ENCODE measurements at places on chromosomes 16 and 17.
A peak's percentile ranks its signal among the peaks of the same experiment; 100 is the strongest.

GRCh38 chr16:17261197-17261858, 209.4 kb downstream of the XYLT1 start:
- DNase-seq: no peak

DNA sequence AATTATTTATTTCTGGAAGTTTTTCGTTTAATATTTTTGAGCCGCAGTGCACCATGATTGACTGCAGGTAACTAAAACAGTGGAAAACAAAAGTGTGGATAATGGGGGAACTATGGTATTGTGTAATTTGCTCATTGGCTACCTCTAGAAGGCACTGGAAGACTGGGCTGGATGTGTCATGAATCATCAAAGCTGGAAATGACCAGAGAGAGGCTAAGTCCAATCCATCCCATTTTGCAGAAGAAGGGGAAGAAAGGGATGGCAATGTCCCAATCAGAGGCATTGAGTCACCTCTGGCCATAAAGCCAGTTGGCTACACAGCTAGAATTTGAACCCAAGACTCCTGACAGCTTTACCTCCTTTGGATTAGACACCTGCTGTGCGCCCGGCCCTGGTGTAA, 29.3 kb downstream of the GLP2R start:
- no peak for DNase-seq

- peak; percentile 2 for DNase-seq
These were observed 60.8 kb downstream of the TEX14 start for GRCh38 chr17:58630883-58631522.

GRCh38 chr17:53560953-53561352, 261.8 kb upstream of the KIF2B start:
- no peak for DNase-seq

- no peak for DNase-seq
These were observed 6.6 kb downstream of the CHMP6 start for GRCh38 chr17:80998118-80998747.

DNA sequence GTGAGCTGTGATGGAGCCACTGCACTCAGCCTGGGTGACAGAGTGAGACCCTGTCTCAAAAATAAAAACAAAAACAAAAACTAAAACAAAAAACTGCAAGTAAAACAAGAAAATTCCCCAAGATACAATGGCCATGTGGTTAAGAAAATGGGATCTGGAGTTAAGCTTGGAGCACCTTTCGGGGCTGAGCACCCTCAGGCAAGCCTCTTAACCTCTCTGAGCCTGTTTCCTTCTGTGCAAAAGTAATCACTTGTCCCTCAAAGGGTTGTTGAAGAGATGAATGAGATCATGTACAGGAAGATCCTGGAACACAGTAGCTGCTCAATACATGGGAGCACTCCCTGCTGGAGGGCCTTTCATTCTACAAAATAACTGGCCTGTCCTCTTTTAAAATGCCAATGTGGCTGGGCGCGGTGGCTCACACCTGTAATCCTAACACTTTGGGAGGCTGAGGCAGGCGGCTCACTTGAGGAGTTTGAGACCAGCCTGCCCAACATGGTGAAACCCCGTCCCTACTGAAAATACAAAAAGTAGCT, 19.8 kb upstream of the KIFC3 start:
- no peak for DNase-seq

GRCh38 chr17:1351971-1352370, 48.1 kb downstream of the YWHAE start:
- DNase-seq: no peak

- no peak for DNase-seq
These were observed 15.8 kb upstream of the GHDC start for GRCh38 chr17:42210046-42210445.

DNA sequence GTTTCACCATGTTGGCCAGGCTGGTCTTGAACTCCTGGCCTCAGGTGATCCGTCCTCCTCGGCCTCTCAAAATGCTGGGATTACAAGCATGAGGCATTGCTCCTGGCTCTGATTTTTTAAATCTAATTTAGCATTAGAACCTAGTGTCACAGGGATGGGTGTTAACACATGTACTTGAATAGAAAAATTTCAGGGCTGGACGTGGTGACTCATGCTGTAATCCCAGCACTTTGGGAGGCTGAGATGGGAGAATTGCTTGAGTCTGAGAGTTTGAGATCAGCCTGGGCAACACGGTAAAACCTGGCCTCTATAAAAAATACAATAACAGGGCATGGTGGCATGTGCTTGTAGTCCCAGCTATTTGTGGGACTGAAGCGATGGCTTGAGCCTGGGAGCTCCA, 6.0 kb upstream of the RNF135 start:
- no peak for DNase-seq

DNA sequence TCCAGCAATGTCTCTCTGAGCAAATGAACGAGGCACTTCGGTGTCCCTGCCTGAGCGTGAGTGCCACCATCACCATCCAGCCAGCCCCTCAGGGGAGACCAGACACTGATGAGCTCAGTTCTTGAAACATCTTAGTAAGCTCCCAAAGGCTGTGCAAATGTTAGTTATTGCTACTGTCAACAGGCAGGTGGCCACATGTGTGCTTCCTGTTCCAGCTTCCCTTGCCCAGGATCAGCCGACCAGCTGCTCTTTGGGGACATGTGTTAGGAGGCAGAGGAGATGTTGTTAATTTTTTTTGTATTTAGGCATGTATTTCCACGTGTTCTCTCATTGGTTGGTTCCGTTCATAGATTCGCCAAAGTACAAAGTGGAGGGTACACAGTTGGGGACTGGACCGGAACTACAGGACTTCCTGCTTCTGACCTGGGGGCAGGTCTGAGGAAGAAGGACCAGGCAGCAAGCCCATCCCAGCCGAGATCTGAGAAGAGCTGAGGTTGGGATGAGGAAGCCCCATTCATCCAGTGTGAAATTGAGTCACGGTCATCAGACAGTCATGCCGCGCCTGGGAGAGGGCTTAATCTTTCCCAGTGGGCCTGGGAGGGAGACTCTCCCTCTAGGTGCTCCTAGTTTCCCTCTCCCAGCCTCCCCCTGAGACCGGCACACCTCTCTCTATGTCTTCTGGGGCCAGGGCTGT, 3.8 kb downstream of the TTYH2 start:
- DNase-seq: no peak

DNA sequence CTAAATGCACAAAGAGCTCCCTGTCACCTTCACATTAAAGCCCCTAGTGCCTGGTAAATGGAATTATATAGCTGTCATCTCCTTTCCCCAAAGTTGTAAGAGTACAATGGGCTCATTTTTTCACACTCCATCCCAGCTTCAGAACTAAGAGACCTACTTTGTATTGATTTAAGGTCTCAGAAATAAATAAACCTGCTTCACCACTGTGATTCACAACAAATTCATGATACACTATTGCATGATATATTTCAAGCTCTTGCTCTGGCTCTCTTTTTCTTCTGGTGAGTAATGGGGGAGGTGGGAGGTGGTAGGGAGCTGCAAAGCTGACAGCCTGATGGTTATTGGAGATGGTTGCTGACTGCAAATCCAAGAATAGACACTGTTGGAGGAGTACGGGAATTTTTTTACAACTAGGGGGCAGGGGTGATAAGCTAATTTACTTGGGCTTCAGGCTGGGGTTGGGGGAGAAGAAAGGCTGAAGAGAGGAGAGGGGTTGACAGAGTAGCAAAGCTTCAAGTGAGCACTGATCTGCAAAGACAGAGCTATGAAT, 189.9 kb downstream of the AATF start:
- no peak for DNase-seq

DNA sequence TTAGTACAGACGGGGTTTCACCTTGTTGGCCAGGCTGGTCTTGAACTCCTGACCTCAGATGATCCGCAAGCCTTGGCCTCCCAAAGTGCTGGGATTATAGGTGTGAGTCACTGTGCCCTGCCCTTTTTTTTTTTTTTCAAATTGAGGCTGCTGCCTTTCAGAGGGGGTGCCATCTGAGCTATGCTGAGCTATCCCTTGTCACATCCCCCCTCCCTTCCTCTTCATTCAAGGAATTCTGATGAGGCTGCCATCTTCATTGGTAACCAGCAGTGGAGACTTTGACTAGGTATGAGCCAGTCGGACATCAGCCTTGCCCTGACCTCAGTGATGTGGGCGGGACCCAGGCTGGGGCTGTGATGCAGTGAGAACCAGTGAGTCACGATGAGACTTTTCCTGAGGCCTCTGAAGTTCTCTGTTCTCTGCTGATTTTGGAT, 24.4 kb upstream of the GPT2 start:
- DNase-seq: no peak

- DNase-seq: no peak
These were observed 2.9 kb downstream of the FASN start for GRCh38 chr17:82094931-82095776.

DNA sequence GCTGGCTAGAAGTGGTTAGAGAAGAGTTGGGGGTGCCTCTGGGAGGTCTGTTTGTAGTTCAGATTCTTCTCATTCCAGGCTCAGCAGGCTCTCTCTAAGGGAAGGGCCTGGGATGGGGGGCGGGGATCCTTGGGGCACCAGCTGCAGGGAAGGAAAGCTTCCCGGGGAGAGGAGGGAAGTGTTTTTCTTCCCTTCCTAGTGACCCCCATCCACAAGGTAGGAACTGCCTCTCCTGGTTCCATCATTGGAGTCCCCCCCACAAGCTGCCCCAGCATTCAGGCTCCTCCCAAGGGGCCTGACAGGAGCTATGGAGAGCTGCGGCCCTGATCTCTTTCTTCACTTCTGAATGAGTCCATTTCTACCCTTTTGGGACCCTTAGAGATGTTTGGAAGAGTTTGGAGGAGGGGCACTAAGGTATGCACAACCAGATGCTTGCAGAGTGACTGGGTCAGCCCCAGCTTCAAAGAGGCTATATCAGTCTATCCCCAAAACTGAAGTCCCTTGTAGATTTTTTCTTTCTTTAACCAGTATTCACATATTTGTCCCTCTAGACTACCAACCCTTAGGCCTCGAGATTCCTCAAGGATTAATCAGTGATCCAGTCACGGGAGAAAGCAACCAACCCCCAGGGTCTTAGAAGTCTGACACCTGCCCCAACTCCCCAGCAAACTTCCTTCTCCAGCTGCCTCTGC, 13.9 kb upstream of the FZD2 start:
- no peak for DNase-seq

- peak; percentile 85 for DNase-seq
These were observed at the start of gene MT2A for GRCh38 chr16:56608043-56608875. Gene MT2A, plus strand, starts transcription at chr16:56608584. Its CDS starts 72 bp downstream, at chr16:56608656.

GRCh38 chr16:3769942-3770341, 52.6 kb upstream of the TRAP1 start:
- no peak for DNase-seq

- no peak for DNase-seq
These were observed 34.1 kb downstream of the CUEDC1 start for GRCh38 chr17:57920916-57921703.

- no peak for DNase-seq
These were observed 11.7 kb downstream of the GCGR start for GRCh38 chr17:81815646-81815986.

- DNase-seq: no peak
These were observed 62.8 kb upstream of the ADCY9 start for GRCh38 chr16:4179020-4179419.
